Stimulated activated CD4-positive, alpha-beta T cell treated with anti-CD3 and anti-CD28 coated beads, Interleukin-15, amount 100 ng/mL, for 48 hours (primary cell): ENCODE measurements at places on chromosomes 2 and 18.

GRCh38 chr2:148049284-148049683 is 28.4 kb downstream of the MBD5 start:
- no peak for DNase-seq

DNA sequence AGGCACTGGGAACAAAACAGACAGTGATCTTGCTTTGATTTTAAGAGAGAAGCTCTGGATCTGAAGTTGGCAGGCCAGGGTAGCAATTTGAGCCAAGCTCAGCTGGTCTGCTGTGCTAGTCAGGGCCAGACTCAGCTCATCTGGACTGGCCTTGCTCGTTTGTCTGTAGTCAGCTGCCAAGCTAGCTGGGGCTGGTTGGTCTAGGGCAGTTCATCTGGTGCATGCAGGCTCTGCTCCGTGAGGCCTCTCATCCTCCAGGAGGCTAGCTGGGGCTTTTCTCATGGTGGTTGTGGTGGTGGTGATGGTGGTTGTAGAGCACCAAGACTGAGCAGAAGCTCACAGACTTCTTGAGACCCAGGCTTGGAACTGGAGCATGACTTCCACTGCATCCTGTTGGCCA is 10.3 kb downstream of the FBLN7 start:
- no peak for DNase-seq

DNA sequence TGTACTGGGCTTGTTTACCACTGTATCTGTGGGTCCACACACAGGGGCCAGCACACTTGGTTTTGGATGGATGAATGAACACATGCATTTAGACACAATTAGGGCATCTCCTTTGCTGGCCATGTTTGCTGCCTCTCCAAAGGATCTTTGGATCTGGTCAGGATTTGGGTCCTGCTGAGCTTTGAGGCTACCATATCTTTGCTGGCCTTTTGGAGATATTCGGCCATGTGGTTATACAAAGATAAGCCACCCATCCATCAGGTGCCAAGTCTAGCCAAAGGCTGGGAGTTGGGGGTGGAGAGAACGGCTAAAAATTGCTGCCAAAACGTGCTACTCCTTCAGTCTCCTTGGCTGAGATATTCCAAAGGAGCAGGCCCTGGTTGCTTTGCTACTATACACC is 18.2 kb upstream of the FZD7 start:
- no peak for DNase-seq

GRCh38 chr2:224901121-224901676 is 141.1 kb downstream of the DOCK10 start:
- DNase-seq, result no peak

DNA sequence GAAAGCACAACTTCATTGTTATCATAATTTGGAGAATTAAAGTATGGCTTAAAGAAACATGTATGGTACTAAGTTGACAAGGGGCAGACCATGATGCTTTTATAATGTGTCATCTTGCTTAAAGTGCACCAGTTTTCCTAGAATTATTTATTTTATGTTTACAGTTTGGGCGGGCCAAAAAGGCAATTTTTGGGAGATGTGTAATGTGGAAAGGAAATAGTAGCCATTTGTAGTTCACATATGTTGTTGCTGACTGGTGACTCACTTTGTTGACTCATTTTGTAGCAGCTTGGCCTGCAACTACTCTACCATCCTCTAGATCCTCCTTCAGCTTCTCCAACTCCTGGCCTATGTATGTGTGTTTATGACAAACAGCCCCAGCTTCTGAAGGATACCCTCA is 7.7 kb downstream of the ZSCAN30 start:
- no peak for DNase-seq
